ENCODE measurements at places on chromosomes 16 and 17. TPM values are rescaled to one million over a fixed set of nuclear protein-coding genes. Genes with fewer than 3 reads are reported as not detected.

ORAI3 gene
- 36.0 TPM for total RNA-seq

KRT34 gene
- 0.89 TPM for total RNA-seq

KIF2B gene
- total RNA-seq = not detected

RPL13 gene
- total RNA-seq = 6,795 TPM

CACNB1 gene
- 3.9 TPM for total RNA-seq

FOXC2 gene
- 5.5 TPM for total RNA-seq

NQO1 gene
- total RNA-seq = 161 TPM

ABCC6 gene
- total RNA-seq = not detected

XYLT1 gene
- 5.0 TPM for total RNA-seq

SALL1 gene
- 0.17 TPM for total RNA-seq

SDR42E1 gene
- 2.4 TPM for total RNA-seq

FBF1 gene
- 13.7 TPM for total RNA-seq

KRT24 gene
- total RNA-seq = not detected

ACBD4 gene
- total RNA-seq = 5.9 TPM

ABCA8 gene
- 5.4 TPM for total RNA-seq

PRAC1 gene
- total RNA-seq = not detected

ITGAX gene
- under 0.01 TPM for total RNA-seq

SHBG gene
- total RNA-seq = 0.15 TPM

HSD17B2 gene
- total RNA-seq = not detected
